Ecto neural progenitor cell (in vitro differentiated cells): ENCODE measurements at places on chromosomes 2 and 18.

DNA sequence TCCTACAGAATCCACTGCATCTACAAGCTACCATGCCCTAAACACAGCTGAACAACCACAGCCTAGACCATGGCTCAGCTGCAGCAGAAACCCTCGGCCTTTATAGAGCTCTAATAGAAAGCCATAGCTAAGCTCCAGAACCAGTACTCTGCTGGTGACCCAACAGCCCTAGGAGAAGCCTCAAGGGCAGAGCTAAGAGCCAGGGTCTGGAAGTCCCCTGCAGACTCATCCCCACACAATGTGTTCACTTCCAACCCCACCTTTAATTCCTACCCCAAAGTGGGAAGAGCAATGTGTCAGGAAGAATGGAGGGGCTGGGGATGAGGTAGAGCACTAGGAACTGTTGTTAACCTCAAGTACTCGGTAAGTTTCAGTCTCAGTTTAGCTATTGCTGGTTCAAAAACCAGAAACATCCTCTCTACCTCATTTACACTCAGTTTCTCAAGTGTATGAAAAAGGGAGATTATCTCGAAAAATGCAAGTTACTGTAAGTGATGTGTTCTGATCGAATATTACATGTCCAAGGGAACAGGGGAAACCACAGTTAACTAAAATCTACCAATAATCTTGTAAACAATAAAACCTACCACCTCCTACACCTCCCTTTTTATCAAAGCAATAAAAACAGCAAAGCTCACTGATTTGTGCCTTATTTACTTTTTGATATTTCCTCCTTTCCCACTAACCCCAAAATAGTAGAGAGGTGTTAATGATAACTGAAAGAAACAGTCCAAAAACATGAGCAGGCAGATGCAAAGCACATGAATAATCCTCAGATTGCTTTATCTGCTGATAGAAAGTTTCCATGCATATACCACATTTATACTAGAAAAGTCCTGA is 36.2 kb downstream of the THADA start:
- no peak for DNase-seq

DNA sequence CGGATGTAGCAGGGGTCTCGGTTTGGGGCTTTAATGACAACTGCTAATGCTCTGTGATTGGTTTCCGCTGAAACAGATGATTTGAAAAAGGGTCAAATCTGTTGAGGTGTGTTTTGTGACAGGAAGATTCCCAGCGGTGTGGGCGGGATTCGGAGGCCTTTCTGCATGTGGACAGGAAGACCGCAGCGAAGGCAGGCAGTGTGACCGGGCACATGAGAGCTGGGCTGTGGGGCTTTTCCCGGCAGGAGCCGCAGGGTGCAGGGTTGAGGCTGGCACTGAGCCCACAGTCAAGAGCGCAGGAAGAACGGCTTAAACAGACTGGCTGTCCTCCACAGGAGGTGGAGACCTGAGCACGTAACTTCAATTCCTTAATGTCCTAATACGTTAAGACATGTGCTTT is 180.0 kb upstream of the TPO start:
- no peak for DNase-seq

- peak; percentile 25 for DNase-seq
These were observed 261.3 kb downstream of the TNS1 start for GRCh38 chr2:217741381-217741955.

- no peak for DNase-seq
These were observed 58.9 kb downstream of the CXCR4 start for GRCh38 chr2:136059036-136059472.

GRCh38 chr18:42326752-42327151 is 371.7 kb downstream of the PIK3C3 start:
- DNase-seq: no peak

DNA sequence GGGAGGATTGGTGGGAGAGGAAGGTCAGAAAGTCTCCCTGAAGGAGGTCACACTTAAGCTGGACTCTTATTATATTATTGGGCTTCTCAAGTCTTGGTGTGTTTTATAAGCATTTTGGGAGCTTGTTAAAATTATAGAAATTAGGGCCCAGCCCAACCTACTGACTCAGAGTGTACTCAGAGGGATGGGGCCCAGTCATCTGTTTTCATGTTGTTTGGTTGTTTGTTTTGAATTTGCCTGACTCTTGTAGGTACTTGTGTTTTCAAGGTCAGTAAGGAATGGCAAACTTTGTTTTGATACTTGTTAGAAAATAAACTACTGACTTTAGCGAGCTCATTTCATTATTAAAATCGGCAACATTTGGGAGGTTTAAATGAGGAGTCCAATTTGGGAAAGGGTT is 152.0 kb downstream of the INSIG2 start:
- peak; percentile 13 for DNase-seq

GRCh38 chr2:1310866-1311265 is 102.4 kb upstream of the TPO start:
- DNase-seq: no peak
